ENCODE measurements at places on chromosomes 3 and 15. TPM values are rescaled to one million over a fixed set of nuclear protein-coding genes. Genes with fewer than 3 reads are reported as not detected.

DNA sequence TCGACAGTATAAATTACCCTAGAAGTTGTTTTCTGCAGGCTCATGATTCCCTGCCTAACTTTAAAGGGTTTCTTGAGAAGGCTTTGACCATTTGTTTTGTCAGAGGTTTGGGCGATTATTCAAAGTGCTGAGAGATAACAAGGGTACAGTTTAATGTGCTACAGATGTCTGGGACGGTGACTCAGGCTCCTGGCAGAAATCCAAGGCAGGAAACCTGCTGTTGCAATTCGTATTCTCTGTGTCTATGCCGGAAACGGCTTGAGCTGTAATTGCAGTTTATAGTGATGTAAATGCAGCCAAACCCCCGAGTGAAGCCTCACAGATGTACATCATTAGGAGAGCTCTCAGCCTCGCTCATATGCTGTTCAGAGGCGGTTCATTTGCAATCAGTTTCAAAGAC, 65.6 kb downstream of the SYNPR start:
- peak; percentile 4 for DNase-seq

DNA sequence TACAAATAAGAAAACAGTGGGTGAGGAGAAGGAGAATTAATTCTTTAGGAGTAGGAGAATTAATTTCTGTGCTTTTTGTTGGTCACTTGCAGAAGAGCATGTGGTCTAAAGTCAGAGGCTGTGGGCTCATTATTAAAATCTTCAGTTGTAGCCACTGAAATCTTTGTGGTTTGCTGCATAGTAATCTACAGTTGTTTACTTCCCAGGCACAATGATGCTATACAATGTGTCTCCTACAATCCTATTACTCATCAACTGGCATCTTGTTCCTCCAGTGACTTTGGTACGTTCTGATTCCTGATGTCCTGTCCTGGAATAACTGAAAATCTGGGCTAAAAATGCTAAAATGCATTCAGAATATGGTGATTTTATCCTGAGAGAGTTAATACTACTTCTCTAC, 21.0 kb downstream of the IFT122 start:
- no peak for DNase-seq

DNA sequence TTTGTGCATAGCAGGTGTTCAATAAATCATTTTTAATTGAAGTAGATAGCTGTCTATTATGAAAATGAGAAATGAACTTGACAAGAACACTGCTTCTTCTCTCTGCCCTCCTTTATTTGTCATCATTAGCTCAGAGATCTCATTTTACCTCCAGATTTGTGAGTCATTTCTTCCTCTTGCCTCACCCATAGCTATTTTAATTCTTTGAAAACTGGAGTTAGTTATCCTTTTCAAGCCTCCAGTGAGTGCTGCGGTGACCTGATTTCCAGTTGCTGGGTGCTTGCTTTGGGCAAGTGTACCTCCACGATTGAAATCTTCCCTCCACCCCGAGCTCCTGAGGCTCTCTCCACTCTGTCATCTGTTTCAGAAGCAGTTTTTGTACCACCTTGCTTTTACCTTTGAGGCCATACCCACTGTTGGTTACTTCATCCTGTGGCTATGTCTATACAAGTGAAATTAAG, 114.6 kb downstream of the NFKBIZ start:
- DNase-seq: no peak

DNA sequence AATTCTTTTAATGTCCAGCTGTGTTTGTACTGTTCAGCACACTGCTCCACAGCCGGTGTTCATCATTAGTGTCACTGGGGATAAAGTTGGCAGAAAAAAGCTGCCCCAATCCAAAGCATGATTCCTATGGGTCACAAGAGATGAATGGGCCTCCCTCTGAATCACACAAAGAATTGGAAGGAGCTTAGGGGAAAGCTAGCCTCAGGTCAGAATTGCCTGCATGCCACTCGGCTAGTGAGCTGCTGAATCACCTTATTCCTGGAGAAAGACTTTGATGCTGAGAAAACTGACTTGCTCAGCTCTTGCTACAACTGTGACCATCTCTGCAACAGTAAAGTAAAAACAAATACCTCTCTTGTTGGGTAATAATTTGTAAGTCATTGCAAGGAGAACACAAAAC, 3.5 kb downstream of the CCK start:
- DNase-seq: no peak

- DNase-seq: no peak
Measured at GRCh38 chr3:52238193-52238760, 681 bp downstream of the TWF2 start.

GRCh38 chr3:31129241-31129640, 234.8 kb upstream of the GADL1 start:
- DNase-seq: no peak

DNA sequence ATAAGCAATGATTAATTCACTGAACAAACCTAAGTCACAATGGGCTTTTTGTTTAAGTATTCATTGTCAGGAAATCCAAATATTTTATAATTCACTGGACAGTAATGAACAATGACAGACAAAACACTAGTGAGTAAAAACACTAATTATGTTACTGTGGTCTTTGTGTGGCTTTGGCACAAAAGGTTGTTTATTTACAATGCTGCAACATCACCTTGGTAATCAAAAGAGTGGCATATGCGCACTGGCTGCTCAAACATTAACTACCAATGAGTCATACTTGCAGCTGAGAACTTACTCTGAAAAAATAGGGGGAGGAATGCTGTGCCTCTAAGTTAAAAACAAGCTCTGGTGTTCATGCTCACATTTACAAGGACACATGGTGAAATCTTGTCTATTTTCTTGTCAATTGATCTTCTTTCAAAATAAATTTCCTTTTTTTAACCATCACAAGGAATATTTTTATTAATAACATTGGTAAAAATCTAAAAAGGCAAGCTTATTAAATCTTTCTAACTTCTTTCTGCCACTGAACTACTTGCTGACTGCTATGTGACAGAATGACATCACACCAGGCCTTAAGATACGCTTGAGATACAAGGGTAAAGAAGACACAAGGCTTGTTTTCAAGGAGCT, 85.2 kb upstream of the PPIB start:
- DNase-seq: no peak

- DNase-seq: no peak
Measured at GRCh38 chr15:73298522-73299245, 70.1 kb downstream of the HCN4 start.

DNA sequence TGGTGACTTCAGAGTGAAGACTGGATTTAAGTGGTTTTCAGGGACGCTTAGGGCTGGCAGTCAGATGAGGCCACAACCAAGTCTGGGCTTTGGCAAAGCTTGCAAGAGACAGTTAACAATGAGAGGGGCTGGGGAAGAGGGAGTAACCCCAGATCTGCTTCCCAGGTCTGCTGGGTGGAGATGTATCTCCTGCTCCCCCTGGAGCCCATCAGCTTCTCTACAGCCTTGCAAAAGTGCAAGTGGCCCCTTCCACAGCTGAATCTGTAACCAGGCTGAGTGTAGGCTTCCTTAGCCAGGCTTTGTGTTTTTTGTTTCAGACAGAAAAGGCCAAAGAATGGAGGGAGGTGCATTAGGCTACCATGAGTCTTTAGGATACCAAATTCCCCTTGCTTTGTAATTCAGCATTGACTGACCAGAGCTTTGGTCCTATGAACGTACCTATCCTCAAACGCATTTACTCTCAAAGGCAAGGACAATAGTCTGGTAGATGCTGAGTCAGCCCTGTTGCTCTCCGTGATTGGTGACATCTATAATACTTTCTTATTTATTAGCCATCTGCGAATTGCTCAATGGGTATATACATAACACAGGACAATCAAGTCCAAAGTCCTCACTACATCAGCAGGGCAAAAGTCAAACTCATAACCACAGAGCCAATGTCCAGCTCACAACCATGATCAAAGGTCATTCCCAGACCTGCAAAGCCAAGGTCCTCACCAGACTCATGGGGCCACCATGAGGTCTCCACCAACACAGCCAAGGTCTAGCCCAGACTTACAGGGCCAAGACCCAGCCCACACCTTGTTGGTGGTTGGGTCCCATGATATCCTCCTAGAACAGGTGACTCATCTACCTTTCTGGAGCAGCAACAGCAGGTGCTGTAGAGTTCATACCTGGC, 17.1 kb downstream of the CCDC13 start:
- peak; percentile 19 for DNase-seq

- no peak for DNase-seq
Measured at GRCh38 chr3:175728566-175728965, 869.4 kb downstream of the NAALADL2 start.

GRCh38 chr15:41655716-41656115, 4.5 kb upstream of the MGA start:
- no peak for DNase-seq

GRCh38 chr3:98980915-98981596, 79.6 kb upstream of the DCBLD2 start:
- no peak for DNase-seq

DNA sequence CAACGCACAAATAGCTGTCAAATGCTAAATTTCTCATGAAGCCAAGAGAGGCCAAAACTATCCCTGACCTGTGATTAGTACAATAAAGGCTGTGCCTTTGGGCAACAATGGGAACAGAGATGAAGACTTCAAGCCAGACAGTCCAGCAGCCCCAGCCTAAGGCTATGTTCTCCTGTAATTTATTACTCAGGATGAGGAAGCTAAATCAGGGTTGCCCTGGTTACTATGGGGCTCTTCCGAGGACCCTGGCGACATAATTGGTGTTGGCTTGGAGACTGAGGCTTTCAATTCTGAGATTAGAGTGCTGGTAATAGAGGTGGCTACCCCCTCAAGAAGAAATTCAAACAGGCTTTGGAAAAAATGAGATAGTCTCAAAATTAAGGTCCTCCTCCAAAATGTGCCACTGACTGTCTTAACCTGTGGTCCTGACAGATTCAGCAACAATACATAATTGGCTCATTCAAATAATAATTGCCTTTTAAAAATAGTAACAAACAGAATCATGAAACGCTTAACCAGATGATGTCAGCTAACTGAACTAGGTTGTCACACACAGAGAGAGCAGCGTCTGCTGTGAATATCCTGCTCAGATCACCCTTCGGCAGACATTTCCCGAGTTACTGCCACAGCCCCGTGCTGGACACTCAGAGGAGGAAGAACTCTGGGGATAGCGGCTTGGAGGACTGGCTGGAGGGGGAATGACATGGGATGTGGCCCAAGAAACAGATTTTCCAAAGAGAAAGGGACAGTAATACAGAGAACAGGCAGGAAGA, 43.0 kb downstream of the NSMCE3 start:
- DNase-seq: no peak

DNA sequence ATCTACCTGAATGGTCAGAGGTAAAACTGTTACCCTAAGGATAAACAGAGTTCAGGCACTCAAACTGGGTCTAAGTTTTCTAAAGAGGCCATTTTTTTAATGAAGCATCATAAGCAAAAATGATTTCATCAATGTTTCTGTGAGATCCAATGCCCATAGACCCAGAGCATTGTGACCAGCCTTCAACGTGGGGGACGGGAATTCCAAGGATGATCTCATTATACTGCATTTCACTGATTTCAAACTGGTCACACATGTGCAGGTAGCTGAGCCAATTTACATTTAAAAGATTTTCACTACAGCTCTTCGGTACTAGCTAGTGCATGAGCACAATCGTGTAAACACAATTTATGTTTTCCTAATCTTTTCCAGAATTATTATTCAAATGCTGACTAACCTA, 472.9 kb downstream of the DIPK2A start:
- no peak for DNase-seq

DNA sequence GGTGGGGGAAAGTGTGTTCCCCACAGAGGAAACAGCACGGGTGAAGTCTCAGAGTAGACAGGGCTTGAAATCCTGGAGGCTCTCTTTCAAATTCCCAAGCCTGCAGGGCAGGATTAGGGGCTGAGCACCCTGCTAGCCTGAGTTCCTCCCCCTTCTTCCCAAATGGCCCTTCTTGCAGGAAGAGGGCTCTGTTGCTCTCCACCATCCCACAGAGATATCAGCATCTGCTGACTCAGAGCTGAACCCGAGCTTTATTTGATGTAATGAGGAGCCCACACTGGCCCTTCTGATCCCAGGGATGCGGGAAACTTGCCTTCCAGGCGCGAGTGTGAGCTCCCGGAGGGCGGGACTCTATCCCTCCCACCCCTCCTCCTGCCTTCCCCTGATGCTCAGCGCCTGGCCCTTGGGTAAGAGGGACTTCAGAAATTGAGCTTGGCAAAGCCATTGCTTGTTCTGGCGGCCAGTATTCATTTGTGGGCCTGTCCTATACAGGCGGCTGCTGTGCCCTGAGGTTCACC, 1.4 kb upstream of the STRA6 start:
- no peak for DNase-seq

GRCh38 chr15:100860829-100861510, 18.7 kb upstream of the ALDH1A3 start:
- DNase-seq: no peak

GRCh38 chr15:100111125-100112060, 230.4 kb downstream of the ADAMTS17 start:
- peak; percentile 56 for DNase-seq

DNA sequence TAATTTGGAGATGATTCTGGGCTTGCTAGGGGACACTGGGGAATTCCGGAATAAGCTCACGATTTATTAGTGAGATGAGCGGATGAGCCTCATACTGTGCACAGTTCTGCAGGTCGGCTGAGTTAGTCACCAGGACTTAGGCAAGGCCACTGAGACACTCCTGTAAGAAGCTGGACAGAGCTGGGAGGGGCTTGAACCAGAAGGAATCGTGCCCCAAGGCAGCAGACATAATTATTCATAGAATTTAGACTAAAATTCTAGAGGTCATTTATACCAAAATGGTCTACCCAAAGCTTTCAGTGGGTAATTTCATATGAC, 121.4 kb downstream of the VGLL4 start:
- DNase-seq: no peak

DNA sequence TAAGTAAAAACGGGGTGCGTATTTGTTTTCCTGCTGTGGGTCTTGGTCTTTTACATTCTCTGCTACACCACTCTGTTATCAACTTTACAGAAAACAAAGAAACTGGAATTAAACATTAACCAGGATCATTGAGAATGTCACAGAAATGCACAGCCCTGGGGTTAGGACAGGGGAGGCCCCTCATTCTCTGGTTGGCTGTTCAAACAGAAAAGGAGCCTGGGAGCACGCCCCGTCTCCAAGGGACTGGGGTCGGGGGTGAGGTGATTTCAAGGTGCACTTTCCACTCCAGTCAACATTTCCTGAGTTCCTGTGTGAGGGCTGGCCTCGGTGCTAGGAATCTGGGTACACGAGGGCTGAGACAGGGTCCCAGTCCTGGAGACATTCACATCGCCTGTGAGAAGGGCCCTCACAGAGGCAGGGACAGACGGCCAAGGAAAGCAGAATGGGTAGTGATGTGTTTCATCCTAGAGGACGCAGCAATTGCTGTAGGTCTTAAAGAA, 30.3 kb downstream of the CPN2 start:
- DNase-seq: no peak

GRCh38 chr3:177145954-177146353, 51.3 kb downstream of the TBL1XR1 start:
- DNase-seq: peak; percentile 21

- no peak for DNase-seq
Measured at GRCh38 chr15:79329171-79329611, 18.3 kb downstream of the TMED3 start.

DNA sequence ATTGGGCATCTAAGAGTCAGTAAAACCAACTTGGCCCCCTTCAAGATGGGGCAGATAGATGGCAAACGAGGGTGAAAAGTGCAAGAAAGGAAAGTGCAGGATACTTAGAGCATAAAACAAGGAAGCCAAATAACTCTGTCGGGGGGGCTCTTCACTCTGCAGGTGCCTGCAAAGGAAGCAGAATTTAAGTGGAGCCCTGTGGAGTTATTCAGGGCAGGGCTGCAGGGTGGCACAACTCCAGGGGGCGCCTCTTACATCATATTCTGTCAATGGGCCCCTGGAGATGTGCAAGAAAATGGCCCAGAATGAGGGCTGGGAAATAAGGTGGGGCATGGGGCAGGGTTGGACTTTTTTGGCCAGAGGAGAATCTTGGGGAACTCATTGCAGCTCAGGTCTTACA, 69.7 kb downstream of the CD47 start:
- DNase-seq: no peak

P2RY14 gene
- total RNA-seq: not detected

ZNF774 gene
- total RNA-seq: 1.6 TPM

SRPRB gene
- total RNA-seq: 54.1 TPM
